ENCODE measurements at places on chromosomes 4 and X.

DNA sequence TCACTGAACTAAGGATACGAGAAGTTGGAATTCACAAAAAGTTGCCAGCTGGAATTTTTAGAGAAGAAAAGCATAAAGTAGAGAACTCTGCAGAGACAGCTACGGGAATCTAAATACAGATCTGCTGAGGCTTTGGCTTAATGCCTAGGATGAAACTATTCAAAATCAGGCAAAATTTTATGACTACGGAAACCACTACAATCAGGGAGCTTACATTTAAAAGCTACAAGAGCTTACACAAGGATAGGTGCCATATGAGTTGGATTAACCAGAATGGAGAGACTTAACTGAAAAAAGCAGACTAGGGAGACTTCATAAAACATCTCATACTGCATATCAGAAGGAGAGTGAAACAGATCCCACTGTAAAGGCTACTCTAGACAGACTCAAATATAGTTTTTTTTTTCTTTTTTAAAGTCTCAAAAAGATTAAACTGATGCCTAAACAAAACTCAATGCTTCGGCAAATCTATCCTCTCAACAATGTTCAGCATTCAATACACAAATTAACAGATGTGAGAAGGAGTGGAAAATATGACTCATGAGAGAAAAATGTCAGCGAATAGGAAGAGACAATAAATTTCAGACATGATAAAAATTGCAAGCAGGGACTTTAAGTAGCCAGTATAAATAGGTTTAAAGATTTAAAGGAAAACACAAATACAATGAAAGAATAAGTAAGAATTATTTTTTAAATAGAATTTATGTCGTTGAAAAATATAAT is 586.1 kb downstream of the FSTL5 start:
- no peak for DNase-seq

- no peak for DNase-seq
Observed at GRCh38 chrX:30822764-30823163, 66.3 kb downstream of the TAB3 start.

DNA sequence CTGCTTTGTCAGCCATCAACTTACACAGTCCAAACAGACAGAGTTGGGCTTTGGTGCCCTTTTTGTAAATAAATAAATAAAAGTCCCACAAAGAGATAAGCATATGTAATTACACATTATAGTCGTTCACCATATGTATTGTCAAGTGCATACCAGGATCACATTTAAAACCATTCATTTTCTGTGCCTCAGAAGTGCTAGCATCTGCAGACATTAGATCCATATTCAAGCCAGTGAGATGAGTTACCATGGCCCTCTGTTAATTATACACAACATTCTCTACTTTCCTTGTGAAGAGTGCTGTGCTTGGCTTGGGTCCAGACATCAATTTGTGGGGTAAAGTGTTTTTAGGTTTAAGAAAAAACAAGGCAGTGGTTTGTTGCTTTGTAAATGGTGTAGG is 76.8 kb downstream of the ENOX2 start:
- no peak for DNase-seq

- DNase-seq: no peak
Observed at GRCh38 chrX:113275804-113276203, 435.2 kb upstream of the AMOT start.

DNA sequence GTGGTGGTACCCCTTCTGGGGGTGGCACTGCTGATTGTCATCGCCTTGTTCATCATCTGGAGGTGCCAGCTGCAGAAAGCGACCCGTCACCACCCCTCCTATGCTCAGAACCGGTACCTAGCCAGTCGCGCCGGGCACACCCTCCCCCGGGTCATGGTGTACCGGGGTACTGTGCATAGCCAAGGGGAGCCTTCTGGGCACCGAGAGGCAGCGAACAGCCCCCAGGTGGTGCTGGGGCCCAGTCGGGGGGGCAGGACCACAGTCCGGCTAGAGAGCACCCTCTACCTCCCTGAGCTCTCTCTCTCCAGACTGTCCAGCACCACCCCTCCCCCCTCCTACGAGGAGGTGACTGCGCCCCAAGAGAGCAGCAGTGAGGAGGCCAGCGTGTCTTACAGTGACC is 5.3 kb downstream of the PRRG3 start:
- no peak for DNase-seq

GRCh38 chr4:108725457-108725856 is 37.4 kb downstream of the ETNPPL start:
- DNase-seq: no peak

GRCh38 chr4:58760737-58761136 is 1650.6 kb upstream of the IGFBP7 start:
- DNase-seq: no peak

- no peak for DNase-seq
Observed at GRCh38 chr4:118047043-118047442, 12.8 kb downstream of the NDST3 start.

GRCh38 chrX:39445336-39445735 is 644.1 kb downstream of the MID1IP1 start:
- no peak for DNase-seq

DNA sequence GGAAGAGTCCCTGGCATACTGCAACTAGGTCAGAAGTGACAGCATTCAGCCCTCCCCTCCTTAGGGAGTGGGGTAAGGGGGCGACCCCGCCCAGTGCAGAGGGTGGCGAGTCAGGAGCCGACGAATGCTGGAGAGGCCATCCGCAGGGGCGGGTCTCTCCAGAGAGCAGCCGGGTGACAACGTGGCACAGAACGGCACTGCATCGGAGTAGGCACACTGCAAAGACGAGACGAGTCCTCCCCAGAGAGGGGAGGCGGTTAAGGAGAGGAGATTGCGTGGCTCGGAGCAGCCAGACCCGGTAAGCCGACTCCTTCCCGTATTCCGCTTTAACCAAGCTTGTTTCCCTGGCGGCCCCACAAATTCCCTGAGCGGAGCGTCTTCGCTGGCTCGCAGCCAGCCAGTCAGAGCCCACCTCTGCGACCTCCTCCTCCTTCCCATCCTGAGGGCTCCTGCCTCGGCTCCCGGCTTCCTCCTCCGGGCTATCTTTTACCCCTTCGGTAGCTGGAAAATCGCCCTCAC is 54.9 kb downstream of the LINC00632 start:
- DNase-seq: no peak

DNA sequence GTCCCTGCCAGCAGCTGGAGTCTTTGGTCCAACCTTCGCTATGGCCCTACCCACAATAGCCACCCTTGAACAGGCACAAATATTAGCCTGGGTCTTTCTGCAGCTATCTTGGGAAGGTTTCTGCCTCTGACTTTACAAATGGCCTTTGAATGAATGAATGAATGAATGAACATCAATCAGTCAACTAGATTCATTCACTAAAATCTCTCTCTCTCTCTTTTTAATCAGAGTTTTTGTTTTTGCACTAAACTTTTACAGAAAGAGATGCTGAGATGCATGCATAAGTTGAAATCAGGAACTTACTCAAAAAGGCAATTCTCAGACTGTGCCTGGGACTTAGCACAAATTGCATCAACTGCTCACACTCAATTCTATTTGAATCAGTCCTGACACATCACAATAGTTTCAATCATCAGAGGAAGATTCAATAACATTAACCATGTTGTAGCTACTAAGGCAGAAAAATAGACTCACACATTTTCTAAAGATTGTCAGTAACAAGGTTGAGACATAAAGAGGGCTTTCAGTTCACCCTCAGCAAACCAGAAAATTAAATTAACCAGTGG is 55.0 kb downstream of the ANXA3 start:
- DNase-seq: no peak

- DNase-seq: no peak
Observed at GRCh38 chr4:2791518-2792395, 1.1 kb upstream of the SH3BP2 start.

GRCh38 chrX:138945219-138945618 is 233.7 kb upstream of the FGF13 start:
- DNase-seq: no peak

- DNase-seq: no peak
Observed at GRCh38 chr4:127048376-127049044, 584.2 kb upstream of the INTU start.

DNA sequence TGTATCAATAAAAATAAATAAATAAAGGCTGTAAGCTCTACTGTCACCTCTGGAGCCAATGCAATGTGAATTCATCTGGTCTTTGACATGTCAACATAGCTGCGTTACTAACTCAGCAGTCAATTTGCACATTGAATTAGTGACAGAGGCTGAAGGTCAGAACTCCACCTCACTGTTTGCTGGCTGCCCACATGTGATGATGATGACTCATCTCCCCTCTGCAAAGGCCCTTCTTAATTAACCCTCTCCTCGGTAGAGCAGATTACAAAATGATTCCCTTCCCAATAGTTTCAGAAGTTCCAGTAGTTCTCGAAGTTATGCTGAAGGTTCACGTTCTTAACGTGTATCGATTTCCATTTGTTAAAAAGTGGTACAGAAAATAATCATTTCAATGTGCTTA is 1626.0 kb upstream of the TENM3 start:
- DNase-seq: no peak

GRCh38 chrX:147626605-147627004 is 285.1 kb upstream of the FMR1 start:
- no peak for DNase-seq

DNA sequence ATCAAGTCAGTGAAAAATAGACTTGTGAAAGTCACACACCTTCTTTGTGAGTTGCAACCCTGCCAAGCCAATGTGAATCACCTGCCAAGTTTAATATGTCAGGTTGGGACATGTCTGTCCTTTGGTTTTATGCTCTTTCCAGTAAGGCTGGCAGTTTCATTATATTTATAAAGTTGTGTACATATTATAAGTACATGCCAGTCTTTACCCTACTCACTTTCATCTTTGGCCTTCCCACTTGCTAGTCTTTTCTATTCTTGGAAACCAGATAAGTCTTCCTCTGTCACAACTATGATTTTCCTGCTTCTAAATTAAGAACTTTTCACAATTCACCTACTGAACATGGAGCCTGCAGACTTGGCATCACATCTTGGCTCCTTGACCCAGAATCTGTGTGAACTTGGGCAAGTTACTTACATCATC is 680.7 kb upstream of the BOD1L1 start:
- peak; percentile 15 for DNase-seq

DNA sequence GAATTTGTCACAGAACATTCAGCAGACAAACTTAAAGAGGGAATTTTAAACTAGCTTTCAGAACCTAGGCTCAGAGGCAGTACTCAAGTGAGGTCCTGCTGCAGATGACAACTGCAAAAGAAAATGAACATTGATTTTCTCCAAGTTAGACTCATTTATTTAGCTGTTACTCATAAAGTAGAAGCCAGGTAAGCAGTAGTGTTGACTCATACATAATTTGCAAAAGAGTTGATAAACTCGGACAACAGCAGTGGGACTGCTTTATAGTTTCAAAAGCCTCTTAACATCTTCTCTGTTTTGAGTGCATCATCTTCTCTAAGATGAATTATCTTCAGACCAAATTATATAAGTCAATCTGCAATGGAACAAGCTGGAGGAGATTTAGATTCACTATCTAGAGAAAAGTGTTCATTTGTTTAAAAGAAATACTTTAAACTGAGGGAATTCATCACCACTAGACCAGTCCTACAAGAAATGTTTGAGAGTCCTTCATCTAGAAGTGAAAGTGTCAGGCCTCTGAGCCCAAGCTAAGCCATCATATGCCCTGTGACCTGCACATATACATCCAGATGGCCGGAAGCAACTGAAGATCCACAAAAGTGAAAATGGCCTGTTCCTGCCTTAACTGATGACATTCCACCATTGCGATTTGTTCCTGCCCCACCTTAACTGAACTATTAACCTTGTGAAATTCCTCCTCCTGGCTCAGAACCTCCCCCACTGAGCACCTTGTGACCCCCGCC is 49.5 kb downstream of the COQ2 start:
- DNase-seq: no peak

- DNase-seq: no peak
Observed at GRCh38 chr4:4455210-4455865, 68.4 kb downstream of the NSG1 start.

DNA sequence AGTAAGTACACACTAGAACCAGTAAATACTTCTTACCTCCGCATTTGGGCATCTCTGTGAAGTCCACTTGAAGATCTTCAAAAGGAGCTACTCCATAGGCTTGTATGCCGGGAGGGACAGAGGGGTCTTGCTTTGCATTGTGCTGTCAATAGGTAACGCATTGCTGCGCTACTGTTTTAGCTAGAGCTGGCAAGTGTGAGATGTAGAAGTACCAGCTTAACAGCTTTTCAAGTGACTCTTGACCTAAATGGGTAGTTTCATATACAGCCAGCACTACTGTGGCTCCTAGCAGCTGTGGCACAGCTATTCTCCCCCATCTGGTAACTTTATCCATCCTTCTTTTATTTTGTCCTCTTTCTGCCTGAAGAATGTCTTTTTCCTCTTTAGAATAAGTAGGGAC is 205.3 kb upstream of the KLF8 start:
- DNase-seq: no peak

DNA sequence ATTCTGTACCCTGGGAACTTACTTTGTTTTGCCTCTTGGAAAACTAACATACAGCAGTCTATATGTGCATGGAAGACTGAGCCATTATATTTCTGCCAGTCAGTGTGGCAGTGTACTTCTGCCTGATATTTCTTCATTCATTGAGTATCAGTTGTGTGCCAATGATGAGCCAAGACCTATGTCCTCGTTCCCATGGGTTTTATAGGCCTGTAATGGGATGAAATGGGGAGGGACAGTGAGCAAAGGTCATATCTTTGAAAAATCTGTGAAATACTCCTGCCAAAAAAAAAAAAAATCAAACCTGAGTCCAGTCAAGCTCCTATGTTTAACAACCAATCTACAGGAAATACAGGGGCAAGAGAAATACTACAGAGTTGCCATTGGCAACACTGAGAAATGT is 9.1 kb downstream of the NSD2 start:
- DNase-seq: peak; percentile 84

- no peak for DNase-seq
Observed at GRCh38 chrX:71622032-71622575, 3.8 kb upstream of the CXCR3 start.

- DNase-seq: no peak
Observed at GRCh38 chr4:126907389-126907788, 725.4 kb upstream of the INTU start.

GRCh38 chr4:101933855-101934254 is 143.3 kb downstream of the BANK1 start:
- no peak for DNase-seq

GRCh38 chrX:38636949-38637819 is 75.8 kb downstream of the TSPAN7 start:
- DNase-seq: peak; percentile 38

GRCh38 chr4:712093-712492 is 6.5 kb downstream of the PCGF3 start:
- DNase-seq: no peak
